B cell (primary cell): ENCODE measurements at places on chromosomes 16 and 17. TPM values are rescaled to one million over a fixed set of nuclear protein-coding genes. Genes with fewer than 3 reads are reported as not detected.

- DNase-seq, result no peak
Observed at GRCh38 chr16:31268891-31269290, 9.1 kb downstream of the ITGAM start.

DNA sequence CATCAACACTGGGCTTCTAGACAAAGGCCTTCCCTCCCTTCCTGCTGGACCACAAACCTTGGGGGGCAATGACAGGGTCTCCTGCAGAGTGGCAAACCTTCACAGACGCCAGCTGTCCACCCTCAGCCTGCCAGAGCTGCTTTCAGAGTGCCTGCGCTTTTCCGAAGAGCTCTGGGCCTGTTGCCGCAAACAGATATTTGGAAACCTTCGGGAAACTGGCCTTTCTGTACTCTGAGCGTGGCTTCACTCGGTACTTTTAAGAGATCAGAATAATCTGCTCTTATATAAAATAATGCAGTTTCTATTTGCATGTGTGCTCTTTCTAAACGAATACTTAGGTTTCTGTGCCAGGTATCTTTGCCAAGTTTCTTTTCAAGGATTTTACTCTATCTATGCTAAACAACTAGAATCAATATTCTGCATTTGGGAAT, 152.1 kb upstream of the CHMP6 start:
- DNase-seq, result no peak

- no peak for DNase-seq
Observed at GRCh38 chr17:49997301-49997650, 2.3 kb upstream of the DLX3 start.

DNA sequence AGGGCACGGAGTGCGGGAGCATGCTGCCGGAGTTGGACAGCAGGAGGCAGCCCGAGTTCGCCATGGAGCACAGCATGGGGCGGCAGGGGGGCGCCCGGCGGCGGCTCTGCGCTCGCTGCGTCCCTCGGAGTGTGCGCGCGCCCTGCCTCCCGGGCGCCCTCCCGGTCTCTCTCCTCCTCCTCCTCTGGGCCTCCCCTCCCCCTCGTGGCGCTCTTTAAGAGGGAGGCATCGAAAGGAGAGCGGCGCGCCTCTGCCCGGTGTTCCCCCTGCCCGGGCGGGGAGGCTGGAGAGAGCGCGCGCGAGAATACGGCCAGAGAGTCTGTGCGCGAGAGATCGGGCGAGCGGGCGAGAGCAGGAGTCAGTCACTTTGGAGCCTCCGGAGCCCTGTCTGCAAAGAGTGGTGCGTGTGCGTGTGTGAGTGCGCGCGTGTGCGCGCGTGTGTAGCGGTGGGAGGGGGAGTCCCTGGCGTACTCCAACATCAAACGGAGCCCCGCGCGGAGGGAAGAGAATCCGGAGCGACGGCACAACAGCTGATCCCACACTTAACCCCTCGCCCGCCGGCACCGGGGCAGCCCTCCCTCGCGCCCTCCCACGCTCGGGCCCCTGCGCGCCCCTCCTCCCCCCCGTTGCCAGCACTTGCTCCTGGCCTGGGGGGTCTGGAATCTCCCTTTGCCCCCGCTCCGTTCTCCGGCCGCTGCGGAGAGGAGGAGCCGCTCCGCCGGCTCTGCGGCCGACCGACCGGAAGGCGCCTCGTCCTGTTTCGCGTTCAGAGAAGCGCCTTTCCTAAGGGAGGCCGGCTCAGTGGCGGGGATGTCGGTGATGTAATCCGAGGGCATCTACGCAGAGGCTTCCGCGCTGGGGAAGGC, 108.9 kb downstream of the ENGASE start:
- DNase-seq, result peak; percentile 24

DNA sequence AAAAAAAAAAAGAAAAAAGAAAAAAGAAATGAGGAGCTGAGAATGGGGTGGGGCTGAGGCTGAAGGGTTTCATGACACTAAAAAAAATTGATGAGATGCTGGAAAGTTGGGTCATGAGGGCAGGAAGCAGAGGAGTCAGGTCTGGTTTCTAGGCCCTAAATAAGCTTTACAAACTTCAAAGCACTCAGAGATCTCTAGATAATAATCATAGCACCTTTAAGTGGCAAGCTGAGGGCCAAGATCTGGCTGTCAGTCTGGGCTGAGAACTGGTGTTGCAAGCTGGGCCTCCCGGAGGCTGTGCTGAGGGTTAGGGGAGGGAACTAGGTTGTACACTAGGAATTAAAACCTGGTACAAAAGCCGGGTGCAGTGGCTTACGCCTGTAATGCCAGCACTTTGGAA, 6.4 kb downstream of the ZNF764 start:
- no peak for DNase-seq

GRCh38 chr16:2088759-2089358, 41.1 kb downstream of the TSC2 start:
- DNase-seq, result no peak

DNA sequence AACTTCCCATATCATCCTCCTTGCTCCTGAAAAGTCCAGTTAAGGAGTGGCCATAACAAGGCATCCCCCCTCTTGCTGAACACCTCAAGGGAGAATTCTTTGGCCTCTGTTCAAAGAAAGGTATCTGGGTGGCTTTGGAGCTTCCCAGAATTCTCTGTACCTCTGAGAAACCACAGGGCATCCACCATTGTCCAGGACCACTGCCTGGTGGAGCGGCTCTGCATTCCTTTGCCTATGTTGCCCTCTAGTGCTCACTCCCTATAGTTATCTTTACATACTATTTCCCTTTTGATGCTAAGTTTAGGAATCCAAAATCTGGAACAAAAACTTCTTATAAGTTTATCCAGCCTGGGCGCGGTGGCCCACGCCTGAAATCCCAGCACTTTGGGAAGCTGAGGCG, 30.3 kb downstream of the CHD9NB start:
- no peak for DNase-seq

TSC2 gene
- 188 and 194 TPM in 2 replicates for total RNA-seq

DNA sequence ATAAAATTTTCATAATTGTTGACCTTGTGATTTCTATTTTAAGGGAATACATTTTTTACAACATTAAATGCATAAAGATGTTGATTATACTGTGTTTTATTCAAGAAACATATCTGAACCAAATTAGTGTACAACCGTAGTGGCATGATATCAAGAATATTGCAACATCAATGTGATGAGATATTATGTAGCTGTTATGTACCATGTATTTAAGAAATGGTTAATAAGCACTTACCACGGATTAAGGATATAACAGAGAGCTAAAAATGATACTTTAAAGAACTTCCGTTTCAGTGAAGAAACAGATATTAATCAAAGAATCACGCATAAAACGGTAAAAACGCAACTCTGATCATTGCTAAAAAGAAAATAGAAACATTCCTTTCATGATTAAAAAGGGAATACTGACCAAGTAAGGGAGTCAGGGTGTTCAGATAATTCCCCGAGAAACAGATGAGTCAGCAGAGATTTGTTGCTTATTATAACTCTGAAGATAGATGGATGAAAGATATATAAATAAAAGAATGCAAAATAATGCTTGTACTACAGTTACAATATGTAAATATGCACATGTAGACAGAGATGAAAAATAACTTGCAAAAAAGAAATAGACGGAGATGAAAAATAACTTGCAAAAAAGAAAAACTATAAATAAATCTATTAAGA, 281.9 kb upstream of the MAF start:
- no peak for DNase-seq
